ENCODE measurements at places on chromosomes 7 and 10.

- DNase-seq: no peak
Observed at GRCh38 chr7:20338285-20338684, 7.6 kb downstream of the ITGB8 start.

- DNase-seq: no peak
Observed at GRCh38 chr7:98199131-98199530, 12.1 kb upstream of the BHLHA15 start.

DNA sequence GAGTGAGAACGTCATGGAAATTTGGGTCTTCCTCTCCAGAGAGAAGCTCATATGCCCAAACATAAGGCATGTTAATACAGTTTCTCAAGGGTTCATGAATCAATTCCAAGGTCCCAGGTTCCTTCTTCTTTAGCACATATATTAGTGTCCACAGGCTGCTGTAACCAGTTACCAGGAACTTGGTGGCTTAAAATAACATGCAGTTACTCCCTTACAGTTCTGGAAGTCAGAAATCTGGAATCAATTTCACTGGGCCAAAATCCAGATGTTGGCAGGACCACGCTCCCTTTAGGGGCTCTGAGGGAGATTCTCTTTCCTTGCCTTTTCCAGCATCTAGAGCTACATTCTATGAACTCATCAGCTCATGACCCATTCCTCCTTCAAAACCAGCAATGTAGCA is 64.8 kb downstream of the MRC1 start:
- no peak for DNase-seq

DNA sequence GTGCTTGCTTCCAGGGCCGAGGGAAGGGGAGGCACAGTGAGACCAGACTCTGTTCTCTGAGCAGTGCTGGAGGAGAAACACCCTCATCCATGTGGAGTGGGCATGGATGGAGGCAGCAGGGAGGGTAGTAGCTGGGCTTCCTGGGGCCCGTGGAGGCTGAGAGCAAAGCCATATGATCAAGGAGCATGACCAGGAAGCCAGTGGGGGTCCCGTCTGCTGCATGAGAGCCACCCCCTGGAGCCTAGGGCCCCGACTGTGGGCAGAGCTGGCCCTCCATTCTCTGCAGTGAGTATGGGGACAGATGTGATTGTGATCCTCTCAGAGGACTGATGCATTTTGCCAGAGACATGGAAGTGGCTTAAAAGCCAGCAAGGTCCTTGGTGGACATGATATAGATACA is 61.6 kb downstream of the CCNY start:
- no peak for DNase-seq

DNA sequence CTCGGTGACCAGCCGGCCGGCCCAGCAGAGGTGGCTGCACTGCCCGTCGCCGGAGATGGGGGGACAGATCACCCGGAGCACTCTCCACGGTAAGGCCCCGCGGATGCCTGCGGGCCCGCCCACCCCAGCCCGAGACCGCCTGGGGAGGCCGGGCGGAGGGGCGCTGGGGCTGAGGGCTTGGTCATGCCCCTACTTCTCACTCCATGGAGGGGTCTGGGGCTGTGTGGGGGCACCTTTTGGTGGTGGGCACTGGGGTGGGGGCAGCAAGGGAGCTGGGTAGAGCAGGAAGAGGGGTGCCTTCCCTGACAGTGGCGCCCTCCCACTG is 61.8 kb downstream of the NEURL1 start:
- DNase-seq: no peak

GRCh38 chr7:123023126-123023525 is 27.6 kb upstream of the TAS2R16 start:
- DNase-seq: peak; percentile 56

DNA sequence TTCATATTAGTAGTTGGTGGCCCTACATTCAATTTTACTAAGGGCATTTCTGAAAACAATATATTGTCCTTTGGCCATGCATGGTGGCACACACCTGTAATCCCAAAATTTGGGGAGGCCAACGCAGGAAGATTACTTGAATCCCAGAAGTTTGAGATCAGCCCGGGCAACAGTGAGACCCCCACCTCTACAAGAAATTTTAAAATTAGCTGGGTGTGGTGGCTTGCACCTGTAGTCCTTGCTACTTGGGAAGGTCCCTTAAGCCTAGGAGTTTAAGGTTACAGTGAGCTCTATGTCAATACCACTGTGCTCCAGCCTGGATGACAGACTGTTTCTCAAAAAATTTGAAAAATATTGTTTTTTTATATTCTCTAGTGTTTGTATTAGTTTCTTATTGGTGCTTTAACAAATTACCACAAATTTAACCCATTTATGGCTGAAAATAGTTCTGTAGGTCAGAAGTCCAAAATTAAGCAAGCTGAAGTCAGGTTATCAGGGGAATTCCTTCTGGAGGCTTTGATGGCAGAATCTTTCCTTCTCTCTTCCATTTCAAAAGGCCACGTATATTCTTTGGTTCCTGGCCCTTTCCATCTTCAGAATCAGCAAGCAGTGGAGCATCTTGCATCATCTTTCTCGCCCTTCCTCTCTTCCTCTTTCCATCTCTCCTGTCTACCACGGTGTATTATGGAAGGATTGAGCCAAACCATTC is 12.4 kb downstream of the CBX3 start:
- no peak for DNase-seq

GRCh38 chr7:23967949-23968599 is 258.1 kb downstream of the STK31 start:
- DNase-seq: no peak

DNA sequence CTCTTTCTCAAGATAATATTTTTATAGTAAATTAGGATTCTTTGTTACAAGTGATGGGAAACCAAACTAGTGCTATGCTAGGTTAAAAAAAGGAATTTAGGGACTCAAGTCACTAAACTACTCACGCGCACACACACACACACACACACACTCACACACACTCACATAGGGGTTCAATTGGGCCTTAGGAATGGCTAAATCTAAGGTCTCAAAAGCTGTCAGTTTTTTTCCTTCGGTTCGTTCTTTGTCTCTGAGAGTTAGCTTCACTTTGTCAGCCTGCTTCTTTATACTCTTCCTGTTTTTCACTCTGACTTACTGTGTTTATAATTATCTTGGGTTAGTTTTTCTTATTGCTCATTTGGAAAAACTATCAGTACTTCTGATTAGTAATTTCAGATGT is 138.9 kb downstream of the ADK start:
- DNase-seq: no peak

DNA sequence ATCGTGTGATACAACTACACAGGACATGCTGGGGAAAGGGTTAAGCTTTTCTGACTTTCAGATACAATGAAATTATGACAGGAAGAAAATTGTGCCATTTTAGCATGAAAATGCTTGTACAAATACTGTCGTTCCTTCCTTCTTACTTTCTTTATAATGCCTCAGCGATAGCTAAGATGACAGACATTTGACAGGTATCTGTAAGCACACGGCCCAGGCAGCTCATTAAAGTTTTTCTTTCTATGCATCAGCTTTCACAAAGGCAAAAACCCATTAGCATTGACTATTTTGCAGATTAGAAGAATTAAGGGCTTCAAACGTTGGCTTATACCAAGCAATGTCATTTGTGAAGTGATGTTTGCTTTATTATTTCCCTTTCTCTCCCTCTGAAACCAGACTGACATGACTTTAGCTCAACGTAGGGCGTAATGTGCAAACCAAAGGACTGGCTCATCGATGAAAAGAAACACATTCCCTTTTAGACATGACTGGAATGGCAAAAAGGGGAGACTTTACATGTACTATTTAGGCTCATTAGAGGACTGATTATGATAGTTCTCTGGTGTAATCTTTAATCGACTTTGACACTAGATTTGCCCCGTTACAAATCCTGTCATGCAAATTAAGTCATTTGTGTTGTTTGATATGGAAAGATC is 258.4 kb upstream of the SP8 start:
- DNase-seq: no peak

Measured in COLO829 (cell line).